Activated T-helper 1 cell treated with anti-CD3 and anti-CD28 coated beads, Interleukin-12 subunit alpha, Interleukin-12 subunit beta, Interleukin-2, Interleukin-4 antibody, amounts not matched to agents 30 ng/mL and 10 ng/mL and 1 ng/mL, durations not matched to agents 14 hours and 24 hours and 36 hours (primary cell): ENCODE measurements at places on chromosomes 7 and 10. TPM values are rescaled to one million over a fixed set of nuclear protein-coding genes. Genes with fewer than 3 reads are reported as not detected.

GRCh38 chr7:67463316-67463715, 466.7 kb downstream of the TYW1 start:
- DNase-seq = no peak

GDF2 gene
- total RNA-seq = not detected in 2 replicates

DNA sequence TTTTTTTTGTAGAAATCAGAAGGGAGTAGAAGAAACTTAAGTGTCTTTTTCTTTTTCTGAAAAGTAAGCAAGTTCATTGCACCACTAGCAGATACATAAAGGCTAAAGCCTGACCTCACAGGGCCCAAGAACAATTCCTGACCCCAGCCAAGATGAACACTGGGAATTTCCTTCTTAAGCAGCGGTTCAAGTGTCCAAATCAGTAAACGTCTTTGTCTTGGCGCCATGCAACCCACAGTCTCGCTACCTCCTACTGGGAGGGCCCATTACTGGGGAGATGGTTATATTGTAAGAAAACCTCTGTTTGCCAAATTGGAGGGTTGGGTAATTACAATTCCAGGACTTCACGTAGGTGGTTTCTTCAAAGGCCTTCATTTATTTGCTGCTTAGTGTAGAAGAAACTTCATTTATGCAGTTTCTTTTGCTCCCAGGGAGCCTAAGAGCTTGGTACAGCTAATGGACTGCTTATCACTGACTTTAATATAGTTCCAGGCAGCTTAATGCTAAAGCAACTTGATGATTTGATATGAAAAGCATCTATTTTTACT, 58.3 kb upstream of the ADRB1 start:
- no peak for DNase-seq

DNA sequence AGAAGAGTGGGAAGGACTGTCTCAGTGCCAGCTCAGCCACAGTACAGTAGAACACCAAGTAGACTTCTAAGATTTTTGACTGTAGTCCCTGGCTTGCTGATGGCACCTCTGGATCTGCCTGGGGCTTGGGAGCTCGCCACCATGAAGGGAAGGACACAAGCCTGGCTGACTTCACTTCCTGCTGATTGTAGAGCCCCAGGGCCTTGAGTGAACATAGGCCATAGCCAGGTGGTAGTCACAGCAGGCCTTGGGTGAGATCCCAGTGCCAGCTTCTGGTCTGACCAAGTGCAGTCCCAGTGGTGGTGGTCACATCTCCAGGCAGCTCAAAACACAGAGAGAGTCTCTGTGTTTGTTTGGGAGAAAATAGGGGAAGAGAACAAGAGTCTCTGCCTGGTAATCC, 57.6 kb upstream of the HBP1 start:
- DNase-seq = no peak

SFTPD gene
- total RNA-seq = not detected in 2 replicates

GIMAP1 gene
- total RNA-seq = 4.6 and 4.9 TPM in 2 replicates
